Left ventricle myocardium superior (tissue), 1 donor: ENCODE measurements at places on chromosomes 13 and 19. TPM values are rescaled to one million over a fixed set of nuclear protein-coding genes. Genes with fewer than 3 reads are reported as not detected.

Gene ZNF850
- 5.6 TPM for total RNA-seq

Gene STOML3
- not detected for total RNA-seq

Gene EDNRB
- 15.6 TPM for total RNA-seq

Gene MBD3L4
- not detected for total RNA-seq

Gene MAG
- total RNA-seq = not detected

DNA sequence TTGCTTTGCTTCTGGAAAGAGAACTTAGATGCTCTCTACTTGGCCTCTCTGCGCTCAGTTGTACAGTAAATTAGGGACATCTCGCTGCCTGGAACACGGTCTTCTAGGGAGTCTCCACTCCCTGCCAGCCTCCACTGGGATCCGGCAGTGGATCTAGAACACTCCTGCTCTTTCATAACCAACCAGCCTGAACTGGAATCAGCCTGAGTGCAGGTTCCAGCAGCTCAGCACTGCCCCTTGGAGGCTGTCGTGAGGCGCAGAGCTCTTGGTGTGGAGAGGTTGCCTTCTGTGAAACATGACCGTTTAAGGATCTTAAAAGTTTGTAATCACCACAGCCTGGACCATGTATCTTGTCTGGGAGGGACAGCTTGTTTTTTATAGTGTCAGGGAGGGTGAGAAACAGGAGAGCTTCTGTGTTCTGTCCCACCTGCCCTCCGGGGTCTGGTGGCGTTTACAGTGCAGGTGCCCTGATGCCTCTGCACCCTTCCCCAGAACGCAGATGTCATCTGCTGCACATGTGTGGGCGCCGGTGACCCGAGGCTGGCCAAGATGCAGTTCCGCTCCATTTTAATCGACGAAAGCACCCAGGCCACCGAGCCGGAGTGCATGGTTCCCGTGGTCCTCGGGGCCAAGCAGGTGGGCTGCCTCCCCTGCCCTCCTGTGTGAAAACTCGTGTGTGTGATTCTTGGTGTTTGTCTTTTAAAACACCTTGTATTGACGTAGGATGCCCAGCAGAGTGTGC is 24.8 kb downstream of the UPF1 start:
- no peak for DNase-seq

DNA sequence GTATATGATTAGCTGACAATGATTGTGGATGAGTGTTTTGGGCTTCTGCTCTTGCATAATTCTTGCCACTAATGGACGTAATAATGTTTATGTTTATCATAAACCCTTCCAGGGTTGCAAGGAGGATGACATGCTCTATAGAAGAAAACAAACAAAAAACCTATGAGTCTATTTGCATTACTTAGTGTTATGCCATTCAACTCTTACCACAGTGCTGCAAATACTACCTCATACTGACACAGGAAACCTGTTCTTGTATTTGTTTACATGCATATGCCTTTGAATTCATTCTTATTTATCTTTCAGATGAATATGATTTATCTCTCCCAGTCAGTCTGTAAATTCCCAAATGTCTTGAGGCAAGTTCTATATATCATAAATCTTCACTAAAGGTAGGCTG is 39.6 kb upstream of the FREM2 start:
- DNase-seq = no peak

DNA sequence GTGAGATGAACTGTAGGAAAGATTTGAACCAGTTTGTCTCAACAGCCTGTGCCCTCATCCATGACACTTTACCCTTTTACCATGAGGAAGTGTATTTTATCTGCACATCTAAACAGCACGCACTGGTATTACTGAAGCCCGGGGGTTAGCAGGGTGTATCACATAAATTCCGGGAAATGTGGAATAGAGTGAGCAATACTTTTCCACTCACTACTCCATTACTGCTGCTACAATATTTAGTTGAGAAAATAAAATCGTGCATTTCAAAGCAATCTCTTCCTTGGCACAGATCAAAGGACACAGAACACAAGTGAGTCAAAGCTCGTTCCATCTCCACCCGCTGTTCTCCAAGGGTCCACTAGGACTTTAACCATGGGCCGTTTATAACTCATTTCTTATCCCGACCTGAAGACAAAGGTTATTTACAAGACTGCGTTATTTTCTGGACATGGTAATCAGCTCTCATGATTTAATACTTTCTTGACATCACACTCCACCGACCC is 35.2 kb downstream of the STK24 start:
- no peak for DNase-seq

DNA sequence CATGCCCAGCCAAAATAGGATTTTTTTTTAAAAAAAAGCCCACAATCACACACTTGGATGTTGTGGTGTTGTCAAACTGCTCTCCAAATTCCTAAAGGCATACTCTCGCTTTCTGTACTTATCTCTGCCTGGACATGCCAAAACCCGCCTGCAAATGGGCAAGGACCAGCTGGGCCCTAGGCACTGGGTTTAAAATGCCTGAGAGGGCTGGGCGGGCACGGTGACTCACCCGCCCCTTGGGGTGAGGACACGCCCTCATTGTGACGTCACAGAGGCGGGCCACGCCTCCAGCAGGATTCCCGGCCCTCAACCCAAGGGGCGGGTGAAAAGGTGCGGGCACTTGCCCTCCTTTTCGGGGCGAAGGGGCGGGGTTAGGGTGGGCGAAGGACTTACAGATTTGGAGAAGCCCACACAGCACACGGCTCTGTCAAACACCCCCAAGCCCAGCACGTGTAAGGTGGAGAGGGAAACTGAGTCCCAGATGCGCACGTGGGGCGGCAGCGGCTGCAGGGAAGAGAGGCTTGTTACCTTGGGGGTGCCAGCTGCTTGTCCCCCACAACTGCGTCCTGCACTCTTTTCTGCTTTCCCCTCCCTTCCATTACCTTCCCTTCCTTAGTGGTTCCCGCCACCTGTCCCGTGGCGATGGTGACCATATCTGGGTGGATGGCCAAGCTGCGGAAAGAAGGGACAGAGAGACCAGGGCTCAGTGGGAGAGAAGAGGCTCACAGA is 6.6 kb downstream of the EML2 start:
- DNase-seq = peak; percentile 83

GRCh38 chr13:75372923-75373841 is 108.8 kb downstream of the TBC1D4 start:
- DNase-seq = no peak

- DNase-seq = peak; percentile 44
Measured at GRCh38 chr19:10604460-10604980, 17.4 kb upstream of the AP1M2 start.
